ENCODE measurements at places on chromosomes 6 and 20.

DNA sequence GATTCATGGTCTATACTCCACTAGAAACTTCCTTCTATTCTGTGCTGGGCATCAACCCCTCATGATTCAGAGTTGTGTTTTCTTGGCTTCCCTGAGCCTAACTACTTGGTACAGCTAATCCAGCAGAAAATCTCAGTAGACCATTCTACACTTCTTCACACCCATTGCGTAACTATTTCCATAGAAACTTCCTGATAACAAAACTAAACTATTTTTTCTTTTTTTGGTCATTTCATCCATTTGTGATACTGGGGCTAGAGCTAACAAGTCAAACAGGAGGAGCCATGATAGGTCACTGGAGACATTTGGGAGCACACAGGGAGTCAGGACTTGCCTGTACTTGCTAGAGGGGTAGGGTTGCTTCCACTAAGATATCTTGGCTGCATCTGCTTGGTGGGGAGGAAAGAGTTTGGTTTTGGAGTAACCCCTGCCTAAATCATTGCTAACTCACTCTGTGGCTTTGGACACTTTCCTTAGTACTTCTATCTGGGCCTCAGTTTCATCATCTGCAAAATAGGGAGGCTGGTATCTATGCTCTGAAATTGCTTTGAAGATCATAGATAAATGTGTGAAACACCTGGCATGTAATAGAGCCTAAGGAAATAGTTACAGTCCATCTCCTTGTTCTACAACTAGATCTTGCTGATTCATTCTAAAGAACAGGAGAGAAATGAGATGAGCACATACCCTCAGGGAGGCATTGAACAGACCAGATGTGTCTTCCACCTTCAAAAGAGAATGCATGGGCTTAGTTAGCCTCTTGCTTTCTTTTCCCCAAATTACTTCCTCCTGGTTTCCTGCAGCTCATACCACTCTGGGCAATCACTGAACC is 127.9 kb upstream of the ADGRF1 start:
- DNase-seq = no peak

- no peak for DNase-seq
Measured at GRCh38 chr20:41005361-41005729, 23.3 kb upstream of the TOP1 start.

DNA sequence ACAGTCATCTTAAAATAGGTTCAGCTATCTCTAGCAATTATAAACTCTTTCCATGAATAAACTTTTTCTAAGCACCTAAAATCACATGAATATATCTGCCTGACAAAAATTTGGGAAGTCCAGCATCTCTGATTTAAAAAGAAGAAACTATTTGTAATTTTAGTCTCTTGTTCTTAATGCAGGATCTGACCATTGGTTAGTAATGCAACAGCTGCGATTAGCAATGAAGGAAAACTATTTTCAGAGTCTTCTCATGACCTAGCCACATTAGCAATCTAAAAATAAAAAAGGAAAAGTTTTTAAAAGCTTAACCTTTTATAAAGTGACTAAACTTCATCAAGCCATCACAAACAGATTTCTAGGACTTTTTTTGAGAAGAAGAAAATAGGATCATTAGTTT is 97.5 kb downstream of the PTPRK start:
- DNase-seq = no peak

GRCh38 chr20:50175938-50176933 is 14.4 kb upstream of the CEBPB start:
- no peak for DNase-seq

DNA sequence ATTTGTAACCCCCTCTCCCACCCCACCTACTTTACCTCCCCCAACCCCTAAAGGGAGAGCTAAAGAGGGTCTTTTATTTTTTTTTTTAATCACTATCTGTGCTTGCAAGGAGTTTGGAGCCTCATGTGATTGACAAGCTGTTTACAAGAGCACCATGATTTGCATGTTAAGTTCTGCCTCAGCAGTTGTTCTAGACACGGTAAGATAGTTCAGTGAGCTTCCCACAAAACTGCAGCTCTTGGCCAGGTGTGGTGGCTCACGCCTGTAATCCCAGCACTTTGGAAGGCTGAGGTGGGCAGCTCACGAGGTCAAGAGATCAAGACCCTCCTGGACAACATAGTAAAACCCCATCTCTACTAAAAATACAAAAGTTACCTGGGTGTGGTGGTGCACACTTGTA is 5.0 kb upstream of the PXDC1 start:
- DNase-seq = no peak

DNA sequence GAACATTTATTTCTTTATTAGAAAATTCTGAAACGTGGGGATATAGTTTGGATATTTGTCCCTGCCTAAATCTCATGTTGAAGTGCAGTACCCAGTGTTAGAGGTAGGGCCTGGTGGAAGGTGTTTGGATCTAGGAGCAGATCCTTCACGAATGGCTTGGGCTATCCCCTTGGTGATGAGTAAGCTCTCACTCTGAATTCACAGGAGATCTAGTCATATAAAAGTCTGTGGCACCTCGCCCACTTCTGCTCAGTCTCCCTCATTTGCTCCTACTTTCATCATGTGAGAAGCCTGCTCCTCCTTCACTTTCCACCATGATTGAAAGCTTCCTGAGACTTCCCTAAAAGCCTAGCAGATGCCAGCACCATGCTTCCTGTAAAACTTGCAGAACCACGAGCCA is 96.8 kb upstream of the GJE1 start:
- DNase-seq = no peak

DNA sequence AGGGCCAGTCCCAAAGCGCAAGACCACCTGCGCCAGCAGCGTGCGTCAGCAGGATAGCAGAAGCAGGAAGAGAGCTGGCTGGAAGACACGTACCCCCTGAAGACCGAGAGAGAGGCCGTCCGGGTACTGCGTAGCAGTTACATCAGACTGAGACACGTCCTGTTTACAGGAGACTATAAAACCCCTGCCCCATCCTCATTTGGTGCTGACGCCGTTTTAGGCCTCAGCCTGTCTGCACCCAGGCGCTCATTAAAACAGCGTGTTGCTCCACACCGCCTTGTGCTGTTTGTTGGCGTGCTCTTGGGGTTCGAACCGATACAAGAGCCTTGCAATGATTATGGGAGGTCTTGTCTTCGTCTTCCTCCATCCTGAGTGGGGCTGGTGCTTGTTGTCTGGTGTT is 31.8 kb upstream of the ULBP3 start:
- no peak for DNase-seq

DNA sequence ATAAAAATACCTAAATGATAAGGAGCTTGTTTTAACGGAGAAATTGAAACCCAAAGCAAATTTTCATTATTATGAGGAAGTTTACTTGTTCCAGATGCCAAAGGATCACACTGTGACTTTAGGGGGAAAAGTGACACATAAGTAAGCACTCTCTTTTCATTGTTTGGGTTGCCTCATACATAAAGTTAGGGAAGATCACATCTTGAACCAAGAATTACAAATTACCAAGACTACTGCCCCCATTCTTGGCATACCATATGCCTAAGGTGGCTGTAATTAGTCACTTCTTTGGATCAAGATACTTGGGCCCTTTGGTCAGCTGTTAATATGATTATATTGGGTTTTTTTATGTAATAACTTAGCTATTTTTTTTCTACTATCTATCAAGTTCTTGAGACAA is 269.0 kb downstream of the COL12A1 start:
- DNase-seq = no peak

GRCh38 chr20:36091561-36092397 is 62.8 kb upstream of the EPB41L1 start:
- no peak for DNase-seq

Measured in activated CD4-positive, alpha-beta T cell treated with anti-CD3 and anti-CD28 coated beads, Interleukin-2, amount 50 U/mL, for 1 hour (primary cell).